ENCODE measurements at places on chromosomes 3 and 15.
A peak's percentile ranks its signal among the peaks of the same experiment; 100 is the strongest.

- DNase-seq = no peak
These were observed 135.0 kb downstream of the VPS8 start for GRCh38 chr3:184946917-184947316.

- no peak for DNase-seq
These were observed 38.7 kb downstream of the SEMA3G start for GRCh38 chr3:52406231-52406661.

GRCh38 chr3:20846832-20847231 is 660.8 kb upstream of the SGO1 start:
- DNase-seq = no peak

GRCh38 chr3:65662095-65662494 is 376.6 kb downstream of the MAGI1 start:
- DNase-seq = no peak

GRCh38 chr3:158058495-158059130 is 47.6 kb downstream of the SHOX2 start:
- peak; percentile 83 for DNase-seq

- no peak for DNase-seq
These were observed 38.2 kb upstream of the ACP3 start for GRCh38 chr3:132279030-132279429.

GRCh38 chr15:91652610-91653207 is 200.8 kb upstream of the SLCO3A1 start:
- DNase-seq = peak; percentile 74

DNA sequence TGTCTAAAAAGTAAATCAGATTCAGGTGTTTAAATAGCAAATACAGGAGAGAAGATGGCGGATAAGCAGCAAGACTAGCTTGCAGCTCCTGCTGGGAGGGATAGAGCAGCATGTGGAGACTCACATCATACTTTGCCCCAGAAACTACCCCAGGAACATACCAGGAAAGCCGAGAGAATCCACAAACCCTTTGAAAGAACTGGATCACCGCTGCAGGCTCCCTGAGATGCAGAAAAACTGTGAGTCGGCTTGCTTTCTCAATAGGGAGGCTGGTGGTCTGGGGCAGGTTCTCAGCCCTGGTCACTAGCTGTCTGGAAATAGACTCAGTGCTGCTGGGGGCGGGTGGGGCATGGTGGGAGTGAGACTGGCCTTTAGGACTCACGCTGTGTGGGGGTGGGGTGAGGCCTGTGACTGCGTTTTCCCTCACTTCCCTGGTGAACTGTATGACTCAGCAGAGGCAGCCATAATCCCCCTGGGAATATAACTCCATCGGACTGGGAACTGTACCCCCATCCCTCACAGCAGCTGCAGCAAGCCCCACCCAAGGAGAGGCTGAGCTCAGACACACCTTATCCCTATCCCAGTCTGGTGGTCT is 142.8 kb downstream of the CNTN6 start:
- DNase-seq = no peak

DNA sequence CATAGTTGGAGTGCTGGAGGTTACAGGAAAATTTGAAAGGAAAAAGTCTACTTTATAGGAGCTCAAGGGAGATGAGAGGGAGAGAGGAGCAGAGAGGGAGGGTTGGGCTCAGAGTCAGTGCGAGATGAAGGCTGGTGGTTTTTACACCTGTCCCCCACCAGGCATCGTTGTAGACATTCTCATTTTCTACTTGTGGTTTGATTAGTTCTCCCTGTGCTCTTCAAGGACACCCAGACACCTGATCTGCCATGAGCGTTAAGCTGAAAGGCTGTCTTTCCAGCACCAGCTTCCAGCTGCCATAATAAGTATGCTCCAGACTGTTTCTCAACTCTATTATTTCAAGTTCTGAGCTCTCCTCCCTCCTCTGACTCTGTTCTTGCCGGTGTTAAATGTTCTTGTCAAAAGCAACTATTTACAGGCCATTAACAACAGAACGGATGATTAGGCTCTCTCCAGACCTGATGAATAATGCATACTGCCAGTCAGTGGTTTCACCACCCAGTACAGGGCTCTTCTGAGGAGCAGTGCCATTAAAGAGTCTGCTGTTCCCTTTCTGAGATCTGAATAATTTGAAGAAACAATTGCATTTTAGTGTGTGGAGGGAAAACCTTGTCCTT is 514.6 kb upstream of the MCTP2 start:
- peak; percentile 39 for DNase-seq

DNA sequence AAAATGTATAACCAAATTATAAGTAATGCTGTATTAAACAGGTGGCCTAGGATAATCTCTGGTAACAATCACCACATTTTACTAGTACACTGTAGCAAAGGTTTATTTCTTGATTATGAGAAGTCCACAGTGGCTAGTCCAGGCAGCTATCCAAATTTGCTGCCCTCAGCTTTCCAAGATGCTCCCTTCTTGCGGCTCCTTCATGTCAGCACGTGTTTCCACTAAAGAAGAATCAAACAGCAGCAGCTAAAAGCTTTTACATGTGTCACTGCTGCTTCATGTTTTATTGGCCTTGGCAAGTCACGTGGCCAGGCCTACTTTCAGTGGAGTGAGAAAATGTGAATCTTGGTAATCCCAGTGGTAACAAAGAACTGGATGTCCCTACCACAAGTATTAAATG is 5.6 kb upstream of the RBMS3 start:
- no peak for DNase-seq

GRCh38 chr3:45852828-45853227 is 10.9 kb upstream of the LZTFL1 start:
- no peak for DNase-seq

GRCh38 chr15:41966920-41967465 is 5.4 kb downstream of the EHD4 start:
- no peak for DNase-seq

- no peak for DNase-seq
These were observed 116.3 kb downstream of the TMCO5A start for GRCh38 chr15:38050529-38051448.

DNA sequence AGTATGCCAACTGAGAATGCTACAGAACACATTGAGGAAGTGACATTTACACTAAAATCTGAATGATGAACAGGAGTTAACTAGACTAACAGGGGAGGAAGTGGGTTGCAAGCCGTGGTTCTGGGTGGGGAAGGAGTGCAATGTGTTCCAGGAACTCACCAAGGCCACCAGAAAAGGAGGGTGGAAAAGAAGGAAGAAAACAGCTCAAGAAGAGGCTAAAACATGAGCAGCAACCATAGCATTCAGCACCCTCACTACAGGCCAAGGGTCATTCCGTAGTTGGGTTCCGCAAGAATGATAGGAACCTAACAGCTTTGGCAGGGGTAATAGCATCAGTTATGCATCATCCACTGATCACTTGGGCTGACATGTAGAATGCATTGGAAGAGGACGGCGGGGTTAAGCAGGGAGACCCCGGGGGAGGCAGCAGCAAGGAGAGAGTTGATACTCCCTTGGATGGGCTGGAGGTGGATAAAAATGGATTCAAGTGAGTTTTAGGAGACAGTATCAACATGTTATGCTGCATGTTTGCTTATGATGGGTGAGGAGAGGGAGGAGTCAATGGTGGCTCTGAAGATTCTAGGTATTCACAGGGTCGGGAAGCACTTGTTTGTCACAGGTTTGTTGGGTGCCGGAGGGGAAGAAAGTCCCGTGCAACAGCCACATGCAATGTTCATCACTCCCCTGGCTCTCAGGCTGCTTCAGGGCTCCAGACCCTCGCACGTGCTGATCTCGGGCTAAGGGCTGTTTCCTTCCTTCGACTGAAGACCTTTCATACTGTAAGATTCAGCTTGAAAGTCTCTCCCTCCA is 53.2 kb downstream of the LIPC start:
- DNase-seq = no peak

- no peak for DNase-seq
These were observed 192.0 kb downstream of the ATP10A start for GRCh38 chr15:25671132-25671531.

DNA sequence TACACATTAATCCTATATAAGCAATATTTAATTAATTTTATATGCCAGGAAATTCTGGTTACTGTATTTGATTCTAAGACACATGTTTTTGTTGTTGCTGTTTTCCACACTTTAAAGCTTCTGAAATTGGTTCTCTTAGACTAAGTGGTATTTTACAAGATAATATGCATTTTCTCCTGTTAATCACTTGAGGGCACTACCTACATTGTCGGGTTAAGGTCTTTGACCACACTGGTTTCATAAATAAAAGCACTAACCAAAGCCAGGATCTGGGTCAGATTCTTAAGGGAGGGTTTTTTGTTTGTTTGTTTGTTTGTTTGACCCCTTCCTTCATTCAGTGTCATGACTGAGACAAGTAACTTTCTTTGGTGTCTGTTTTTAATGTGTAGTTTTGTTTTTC is 590.2 kb downstream of the RBMS3 start:
- DNase-seq = no peak

GRCh38 chr3:149449799-149450198 is 24.7 kb upstream of the TM4SF4 start:
- no peak for DNase-seq

DNA sequence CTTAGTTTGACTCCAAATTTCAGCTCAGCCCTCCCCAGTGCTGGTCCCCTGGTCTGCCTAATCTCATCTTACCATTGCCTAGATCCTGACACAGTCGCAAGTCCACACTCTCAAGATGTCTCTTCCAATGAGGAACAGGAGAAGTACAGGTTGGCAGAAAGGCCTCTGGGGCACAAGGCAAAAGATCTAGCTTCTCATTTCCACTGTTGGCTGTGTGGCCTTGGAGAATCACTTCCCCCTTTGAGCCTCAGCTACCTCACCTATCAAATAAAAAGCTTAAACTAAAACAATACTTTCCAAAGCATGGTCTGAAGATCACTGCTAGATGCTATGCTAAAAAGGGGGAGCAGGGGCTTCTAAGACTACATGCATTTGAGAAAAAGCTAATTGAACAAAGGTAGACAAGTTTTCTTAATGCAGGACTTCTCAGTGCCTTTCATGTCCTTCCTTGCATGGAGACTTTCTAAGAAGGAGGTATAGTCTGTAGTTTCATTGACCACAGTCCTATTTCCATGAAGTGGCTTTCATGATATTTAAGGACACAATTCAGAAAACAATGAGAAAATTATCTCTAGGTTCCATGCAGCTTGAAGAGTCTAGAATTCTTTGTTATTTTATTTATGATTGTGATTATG is 118.0 kb upstream of the RAD18 start:
- no peak for DNase-seq
